ENCODE measurements at places on chromosomes 2 and 18.

DNA sequence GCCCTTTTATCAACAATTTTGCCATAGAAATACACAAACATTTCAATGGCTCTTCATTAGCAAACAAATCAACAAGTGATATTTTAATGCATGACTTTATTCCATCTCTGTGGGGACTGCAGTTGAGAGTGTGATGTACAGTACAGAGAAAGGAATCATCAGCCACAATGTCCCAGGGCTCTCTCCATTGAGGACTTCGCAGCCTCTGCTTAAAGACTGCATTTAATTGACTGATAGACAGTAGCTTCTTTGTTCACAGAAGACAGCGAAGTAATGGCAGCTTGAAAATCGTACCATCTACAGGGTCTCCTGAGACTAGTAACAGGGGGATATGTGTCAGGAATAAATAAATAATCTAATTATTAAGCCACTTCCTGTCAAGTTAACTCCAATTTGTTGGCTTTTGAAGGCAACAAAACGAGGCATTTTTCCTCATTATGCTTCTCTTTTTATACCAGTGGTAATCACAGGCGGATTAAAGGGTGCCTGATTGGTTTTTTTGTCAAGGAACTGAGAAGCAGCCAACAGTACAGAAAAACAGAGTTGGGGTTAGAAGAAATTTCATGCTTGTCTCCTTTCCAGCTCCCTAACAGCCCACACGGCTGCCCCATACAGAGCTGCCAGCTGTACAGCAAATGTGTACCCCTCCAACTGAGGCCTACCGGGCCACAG, 164.3 kb downstream of the ZNF521 start:
- DNase-seq = no peak

GRCh38 chr2:241156971-241157441, 6.7 kb downstream of the PPP1R7 start:
- DNase-seq = no peak

GRCh38 chr2:101124643-101125366, 26.4 kb downstream of the TBC1D8 start:
- no peak for DNase-seq

GRCh38 chr2:209929369-209929768, 73.1 kb upstream of the RPE start:
- DNase-seq = no peak

- no peak for DNase-seq
Observed at GRCh38 chr2:172745636-172746035, 10.0 kb downstream of the RAPGEF4 start.

- no peak for DNase-seq
Observed at GRCh38 chr18:74840492-74841167, 243.0 kb downstream of the ZNF407 start.

DNA sequence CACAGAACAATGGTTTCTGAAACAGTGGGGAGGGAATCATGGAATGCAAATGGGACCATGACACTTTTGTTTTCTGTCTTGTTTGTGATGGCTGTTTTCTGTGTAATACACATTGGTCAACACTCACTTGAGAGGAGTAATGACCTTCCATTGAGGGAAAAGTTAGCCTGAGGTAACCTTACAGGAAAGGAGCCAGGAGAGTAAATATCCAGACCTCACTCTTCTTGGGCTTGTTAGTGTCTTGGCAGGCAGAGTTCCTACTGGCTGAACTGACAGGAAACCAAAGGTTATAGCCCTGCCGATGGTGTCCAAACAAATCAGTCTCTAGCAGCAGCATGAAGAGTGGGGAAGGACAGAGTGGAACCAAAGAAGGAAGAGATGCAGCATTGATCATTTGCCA, 17.2 kb upstream of the RPRM start:
- no peak for DNase-seq

DNA sequence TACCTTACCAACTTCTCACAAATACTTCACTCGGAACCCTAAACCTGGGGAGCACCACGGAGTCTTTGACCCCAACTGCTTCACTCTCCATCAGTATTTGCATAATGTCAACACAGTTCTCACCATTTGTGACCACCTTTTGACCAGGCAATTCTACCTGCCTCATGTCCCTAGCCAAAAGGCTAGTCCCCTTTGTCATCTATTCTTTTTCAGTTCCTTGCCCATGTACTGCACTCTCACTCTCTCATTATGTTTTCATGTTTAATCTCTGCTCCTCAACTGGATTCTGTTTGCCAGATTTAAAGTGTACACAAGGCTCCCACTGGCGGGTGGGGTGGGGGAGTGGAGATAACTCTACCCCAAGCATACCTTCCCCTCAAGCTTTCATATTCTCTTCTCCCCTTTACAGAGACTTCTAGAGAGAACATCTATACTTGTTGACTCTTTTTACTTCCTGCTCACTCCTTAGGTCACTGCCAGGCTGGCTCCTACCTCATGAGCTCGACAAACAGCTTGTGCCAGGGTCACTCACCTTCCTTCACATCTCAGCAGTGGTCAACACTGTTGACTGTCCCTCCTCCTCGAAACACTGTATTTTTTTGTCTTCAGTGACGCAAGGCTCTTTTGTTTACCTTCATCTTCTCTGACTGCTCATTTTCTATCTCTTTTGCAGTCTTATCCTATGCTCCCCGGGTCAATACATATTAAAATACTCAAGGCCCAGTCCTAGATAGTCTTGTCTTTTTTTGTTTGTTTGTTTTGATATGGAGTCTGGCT, 88.7 kb upstream of the MAP4K3 start:
- no peak for DNase-seq

DNA sequence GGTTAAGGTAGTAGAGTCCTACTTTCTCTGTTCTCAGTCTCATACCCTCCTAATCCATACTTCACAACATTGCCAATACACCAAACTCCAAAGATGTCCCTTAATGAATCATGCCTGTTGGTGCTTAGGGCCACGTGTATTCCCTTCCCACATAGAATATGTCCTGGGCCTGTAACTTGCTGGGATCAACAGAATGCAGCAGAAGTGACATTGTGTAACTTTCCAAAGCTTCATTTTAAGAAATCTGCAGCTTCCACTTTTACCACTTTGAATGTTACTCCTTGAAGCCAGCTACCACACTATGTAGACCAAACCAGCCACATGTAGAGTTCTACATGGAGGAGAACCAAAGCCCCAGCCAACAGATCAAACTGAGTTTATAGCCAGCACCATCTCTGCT, 58.5 kb upstream of the ARHGAP15 start:
- no peak for DNase-seq

GRCh38 chr2:144936442-144936841, 416.5 kb upstream of the ZEB2 start:
- DNase-seq = no peak

- no peak for DNase-seq
Observed at GRCh38 chr2:18247282-18248110, 313.0 kb downstream of the RDH14 start.

- DNase-seq = no peak
Observed at GRCh38 chr2:192887337-192887736, 692.6 kb upstream of the TMEFF2 start.

GRCh38 chr2:55715626-55716025, 22.0 kb upstream of the PNPT1 start:
- DNase-seq = no peak

- DNase-seq = no peak
Observed at GRCh38 chr2:38863061-38863695, 12.6 kb downstream of the DHX57 start.

GRCh38 chr2:20483194-20483895, 36.5 kb downstream of the RHOB start:
- DNase-seq = no peak

- DNase-seq = no peak
Observed at GRCh38 chr2:229407170-229407569, 136.1 kb upstream of the PID1 start.

GRCh38 chr2:68577183-68577582, 66.2 kb upstream of the PROKR1 start:
- DNase-seq = no peak

- no peak for DNase-seq
Observed at GRCh38 chr2:149536649-149537048, 50.9 kb downstream of the MMADHC start.

DNA sequence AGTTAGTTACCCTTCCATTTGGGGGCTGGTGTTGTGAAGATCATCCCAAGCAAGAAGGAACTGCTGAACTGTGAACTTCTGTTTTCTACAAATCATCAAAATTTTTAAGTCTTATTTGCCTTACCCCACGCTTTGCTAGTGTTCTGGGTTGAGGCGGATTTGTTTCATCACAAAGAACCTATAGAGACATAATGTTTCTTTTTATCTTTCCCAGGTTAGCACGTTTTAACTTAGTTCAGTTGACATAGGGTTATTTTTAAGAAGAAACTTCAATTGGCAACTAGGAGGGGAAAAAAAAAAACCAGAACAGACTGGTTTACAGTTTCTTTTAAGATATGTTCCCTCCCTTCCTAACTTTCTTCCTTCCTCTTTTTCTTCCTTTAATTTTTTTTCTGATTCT, 31.1 kb upstream of the CERS6 start:
- no peak for DNase-seq

GRCh38 chr2:11018651-11019185, 107.0 kb downstream of the KCNF1 start:
- DNase-seq = no peak

- DNase-seq = no peak
Observed at GRCh38 chr2:151851761-151852160, 23.5 kb upstream of the ARL5A start.

GRCh38 chr2:143030127-143030526, 99.1 kb upstream of the ARHGAP15 start:
- DNase-seq = no peak

- no peak for DNase-seq
Observed at GRCh38 chr18:45171679-45172191, 443.5 kb upstream of the SLC14A2 start.

- no peak for DNase-seq
Observed at GRCh38 chr2:132608311-132608710, 61.7 kb downstream of the LYPD1 start.

DNA sequence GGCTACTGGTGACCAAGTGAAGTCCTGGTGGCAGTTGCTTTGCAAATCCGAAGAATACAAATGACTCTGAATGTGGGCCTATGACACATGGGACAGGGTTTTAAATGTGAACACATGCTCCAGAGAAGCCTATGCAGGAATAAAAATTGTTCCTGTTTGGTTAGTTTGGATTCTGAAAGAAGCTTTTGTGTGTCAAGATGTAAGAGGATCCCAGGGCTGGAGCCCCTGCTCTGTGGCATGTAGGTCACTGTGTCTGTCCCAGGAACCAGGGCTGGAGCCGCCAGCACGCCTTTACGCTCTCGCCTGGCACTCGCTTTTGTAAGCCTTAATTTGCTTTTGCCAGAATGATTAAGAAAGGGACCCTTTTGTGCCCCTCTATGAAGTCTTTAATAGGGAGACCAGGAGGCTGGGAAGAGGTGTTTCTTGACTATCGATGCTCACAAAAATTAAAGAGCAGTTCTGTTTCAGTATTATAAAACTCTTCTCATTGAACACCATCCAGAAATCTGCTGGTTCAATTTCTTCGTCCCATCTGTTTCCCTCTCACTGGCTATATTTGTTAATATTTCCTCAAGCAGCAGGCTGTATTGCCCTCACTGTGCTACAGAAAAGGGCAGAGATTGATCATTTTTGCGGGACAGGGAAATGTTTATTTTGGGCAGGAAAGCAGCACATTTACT, 532.7 kb upstream of the POU3F3 start:
- DNase-seq = no peak

DNA sequence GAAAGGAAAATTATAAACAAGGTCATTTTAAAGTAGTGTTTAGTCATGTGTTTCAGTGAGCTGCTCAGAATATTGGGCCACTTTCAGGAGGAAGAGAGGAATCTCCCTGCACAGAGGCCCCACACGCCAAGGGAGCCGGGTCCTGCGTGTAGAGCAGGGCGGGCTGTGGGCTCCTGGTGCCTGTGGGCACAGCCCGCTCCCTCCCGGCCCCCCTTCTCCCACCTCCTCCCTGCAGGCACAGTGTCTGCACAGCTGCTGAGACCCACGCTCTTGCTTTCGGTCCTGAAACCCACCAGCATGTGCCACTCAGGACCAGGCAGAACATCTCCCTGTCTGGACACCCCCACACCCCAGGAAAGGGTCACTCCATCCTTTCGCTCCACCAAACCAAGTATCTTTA, 167.6 kb upstream of the SALL3 start:
- no peak for DNase-seq

- DNase-seq = peak; percentile 25
Observed at GRCh38 chr2:63842149-63843061, 709 bp downstream of the UGP2 start.

- no peak for DNase-seq
Observed at GRCh38 chr2:14232217-14232616, 400.3 kb upstream of the LRATD1 start.

DNA sequence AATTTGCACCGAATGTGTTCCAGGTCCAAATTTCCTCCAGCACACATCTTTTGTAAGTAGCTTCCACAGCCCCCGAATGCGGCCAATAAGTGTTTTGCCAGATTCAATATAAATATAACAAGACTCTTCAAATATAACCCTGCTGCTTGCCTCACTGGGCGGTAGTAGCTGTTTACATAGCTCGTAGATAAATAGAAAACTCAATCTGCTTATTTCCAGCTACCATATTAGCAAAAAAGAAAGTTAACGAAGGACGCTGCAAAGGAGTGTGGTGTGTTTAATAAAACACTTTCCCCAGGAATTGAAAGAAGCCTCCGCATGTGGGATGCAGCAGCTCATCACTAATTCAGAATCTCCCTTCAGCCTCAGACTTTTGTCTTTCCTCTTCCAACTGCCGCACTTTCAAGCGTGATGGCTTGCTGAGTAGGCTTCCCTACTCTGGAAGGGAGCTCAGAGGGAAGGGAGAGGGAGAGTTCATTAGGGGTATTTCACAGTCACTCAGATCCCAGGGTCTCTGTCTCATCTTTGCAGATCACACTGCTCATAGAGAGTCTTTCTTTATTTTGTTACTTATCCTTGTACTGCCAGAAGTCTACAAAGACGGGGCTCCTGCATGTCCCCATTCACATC, 367.0 kb downstream of the RND3 start:
- no peak for DNase-seq

DNA sequence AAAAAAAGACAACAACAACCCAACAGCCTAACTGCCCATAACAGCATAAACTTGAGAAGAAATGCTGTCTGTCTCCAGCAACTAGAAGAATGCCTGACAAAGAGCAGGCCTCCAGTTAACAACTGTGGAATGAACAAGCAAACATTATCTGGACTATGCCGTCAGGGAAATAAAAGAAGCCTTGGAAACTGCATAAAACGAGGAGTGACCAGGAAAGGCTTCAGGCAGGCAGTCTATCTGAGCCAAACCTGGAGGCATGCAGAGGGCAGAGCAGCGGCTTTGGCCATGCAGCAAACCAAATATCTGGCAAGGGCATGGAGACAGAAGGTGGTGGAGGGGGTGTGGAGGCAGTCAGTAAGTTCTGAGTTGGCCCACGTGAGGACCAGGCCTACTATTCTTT, 11.1 kb downstream of the HES6 start:
- DNase-seq = no peak

All from endothelial cell (in vitro differentiated cells).